Osteocyte (in vitro differentiated cells): ENCODE measurements at places on chromosomes 5 and 9. TPM values are rescaled to one million over a fixed set of nuclear protein-coding genes. Genes with fewer than 3 reads are reported as not detected.

The PKD2L2 gene
- total RNA-seq = not detected in 2 replicates

The PTGS1 gene
- 2.5 and 3.1 TPM in 2 replicates for total RNA-seq

The CD74 gene
- not detected in 2 replicates for total RNA-seq

The CDH6 gene
- 791 and 792 TPM in 2 replicates for total RNA-seq

- peaks cover 22% of the 10 kb centered on the region for H3K27me3 ChIP-seq
- H3K27ac ChIP-seq = no peak overlapping the region
- H3K36me3 ChIP-seq = no peaks in the 10 kb centered on the region
- H3K4me1 ChIP-seq = no peaks in the 10 kb centered on the region
- no peak for DNase-seq
Observed at GRCh38 chr9:38153910-38154291, 84.9 kb upstream of the SHB start.

GRCh38 chr9:69009708-69010107 is 4.2 kb downstream of the PRKACG start:
- no peak overlapping the region for H3K4me3 ChIP-seq
- H3K27ac ChIP-seq = no peak overlapping the region
- no peak for DNase-seq
- H3K27me3 ChIP-seq = peaks cover 24% of the 10 kb centered on the region

DNA sequence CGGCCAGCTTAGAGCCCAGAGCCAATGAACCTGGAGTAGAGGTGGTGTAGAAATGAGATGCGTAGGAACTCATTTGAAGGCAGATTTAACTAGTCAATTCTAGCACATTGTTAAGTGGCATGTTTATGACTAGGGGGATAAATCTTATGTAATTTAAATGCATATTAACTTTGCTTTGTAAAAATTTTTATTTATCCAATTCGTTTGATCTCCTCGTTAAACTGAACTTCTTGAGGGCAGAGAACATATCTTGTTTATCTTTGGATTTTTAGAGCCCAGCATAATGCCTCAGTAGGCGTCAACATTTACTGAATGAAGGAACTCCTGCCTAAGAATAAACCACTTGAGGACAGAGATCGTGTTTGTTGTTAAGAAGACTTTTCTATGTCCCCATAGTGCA is 41.1 kb upstream of the ACOT12 start:
- H3K36me3 ChIP-seq = no peaks in the 10 kb centered on the region
- H3K4me1 ChIP-seq = no peaks in the 10 kb centered on the region
- no peak overlapping the region for H3K4me3 ChIP-seq
- DNase-seq = no peak
- no peaks in the 10 kb centered on the region for H3K27me3 ChIP-seq
- H3K27ac ChIP-seq = no peak overlapping the region

- H3K4me1 ChIP-seq = peaks cover 32% of the 10 kb centered on the region
- DNase-seq = no peak
- no peaks in the 10 kb centered on the region for H3K36me3 ChIP-seq
- no peak overlapping the region for H3K4me3 ChIP-seq
Observed at GRCh38 chr9:107935931-107936330, 446.4 kb upstream of the KLF4 start.
